GM20000 (cell line): ENCODE measurements at places on chromosomes 3 and 15.

DNA sequence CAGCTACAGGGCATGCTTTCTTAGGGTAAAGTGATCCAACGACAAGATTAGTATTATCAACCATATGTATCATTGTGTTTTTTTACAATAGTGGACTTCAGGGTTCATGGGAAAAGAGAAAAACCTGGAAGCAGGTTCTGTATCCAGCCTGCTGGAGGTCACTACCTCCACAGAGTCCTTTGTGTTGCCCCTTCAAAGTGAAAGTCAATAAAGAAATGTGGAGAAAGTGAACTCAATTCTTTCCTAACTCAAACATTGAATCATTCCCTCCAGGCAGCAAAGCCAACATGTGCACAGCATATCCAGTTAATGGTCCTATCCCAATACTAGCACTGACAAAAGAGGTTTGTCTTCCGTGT is 45.4 kb downstream of the FGF7 start:
- no peak for DNase-seq

DNA sequence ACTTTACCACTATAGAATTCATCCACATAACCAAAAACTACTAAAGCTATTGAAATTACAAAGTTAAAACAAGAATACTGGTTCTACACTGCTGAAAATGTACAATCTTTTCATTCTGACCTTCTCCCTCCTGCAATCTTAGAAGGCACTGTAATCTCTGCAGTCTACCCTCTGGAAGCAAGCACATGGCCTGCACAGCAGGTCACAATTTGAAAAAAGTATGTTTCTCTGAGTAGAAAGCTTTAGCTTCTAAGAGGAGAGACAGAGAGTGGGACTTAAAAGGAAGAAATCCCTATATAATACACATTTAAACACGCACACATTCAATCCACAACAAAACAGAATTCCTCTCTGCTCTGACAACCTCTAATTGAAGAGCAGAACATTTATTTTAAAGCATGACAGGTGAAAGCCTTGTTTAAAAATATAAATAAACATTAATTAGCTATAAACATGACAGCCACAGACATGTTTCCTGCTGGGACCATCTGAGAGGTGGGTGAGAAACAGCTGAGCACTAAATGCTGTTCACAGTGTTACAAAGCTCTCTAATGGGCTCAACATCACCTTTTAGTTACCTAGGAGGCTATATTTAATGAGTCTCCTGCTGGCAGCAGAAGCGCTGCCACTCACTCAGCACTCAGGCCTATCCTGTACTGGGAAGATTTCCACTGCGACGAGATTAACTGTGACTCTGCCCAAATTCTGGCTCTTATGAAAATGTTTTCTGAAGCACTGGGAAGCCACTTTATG is 447.4 kb downstream of the AGBL1 start:
- no peak for DNase-seq

GRCh38 chr15:32701863-32702262 is 15.9 kb upstream of the GREM1 start:
- no peak for DNase-seq

DNA sequence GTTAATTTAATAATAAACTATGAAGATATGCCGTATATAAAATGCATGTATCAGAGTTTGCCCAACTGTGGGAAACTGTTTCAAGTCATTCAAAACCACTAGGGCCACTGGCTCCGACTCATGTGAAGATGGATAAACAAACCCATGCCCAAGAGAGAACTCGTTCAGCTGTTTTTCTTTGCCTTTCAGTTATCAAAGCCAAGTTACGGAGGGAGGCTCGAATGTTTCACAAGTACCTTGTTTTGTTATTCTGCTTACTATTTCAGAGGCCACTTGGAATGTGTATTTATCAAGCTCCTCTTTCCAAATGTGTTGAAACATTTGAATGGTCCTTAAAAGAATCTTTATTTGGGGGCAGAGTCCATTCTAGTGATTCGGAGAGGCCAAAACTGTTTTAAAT is 82.1 kb downstream of the DUT start:
- DNase-seq = no peak

DNA sequence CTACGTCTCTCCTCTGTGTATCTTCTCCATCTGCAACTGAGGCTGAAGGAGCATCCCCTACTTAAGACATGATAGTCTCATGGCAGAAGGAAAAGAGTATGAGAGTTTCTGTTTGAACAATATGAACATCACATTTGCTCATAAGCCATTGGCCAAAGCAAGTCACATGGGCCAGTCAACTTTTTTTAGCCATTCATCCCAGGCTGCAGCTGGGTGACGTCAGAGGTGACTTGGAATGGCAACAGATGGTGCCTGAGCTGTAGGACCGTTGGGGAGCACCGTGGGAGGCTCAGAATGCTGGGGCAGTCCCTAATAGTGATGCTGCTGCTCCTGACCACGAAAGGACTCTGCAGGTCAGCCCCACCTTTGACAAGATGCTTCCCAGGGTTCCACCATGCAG is 58.7 kb downstream of the CRTC3 start:
- no peak for DNase-seq

GRCh38 chr3:148605521-148605920 is 92.2 kb upstream of the AGTR1 start:
- no peak for DNase-seq

DNA sequence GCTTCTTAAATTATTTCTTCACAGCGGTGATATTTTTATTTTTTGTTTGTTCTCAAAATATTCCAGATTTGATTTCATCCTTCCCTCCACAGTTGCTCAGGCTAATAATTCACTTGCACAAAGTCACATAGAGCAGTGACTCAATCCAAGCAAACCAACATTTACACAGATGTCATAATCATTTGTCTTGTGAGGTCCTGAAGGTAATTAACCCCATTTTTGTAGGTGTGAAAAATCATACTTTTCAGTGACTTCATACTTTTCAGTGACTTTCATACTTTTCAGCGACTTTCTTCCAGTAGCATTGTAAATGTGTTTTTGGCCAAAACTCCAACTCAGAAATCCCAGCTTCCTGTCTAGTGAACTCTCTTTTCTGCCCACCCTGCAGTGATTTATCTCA is 32.1 kb downstream of the CD200 start:
- DNase-seq = no peak

GRCh38 chr3:118973050-118973449 is 61.6 kb downstream of the IGSF11 start:
- DNase-seq = no peak

GRCh38 chr3:157566596-157566995 is 63.4 kb upstream of the VEPH1 start:
- DNase-seq = no peak

GRCh38 chr15:55401786-55402246 is 6.3 kb downstream of the CCPG1 start:
- DNase-seq = no peak

DNA sequence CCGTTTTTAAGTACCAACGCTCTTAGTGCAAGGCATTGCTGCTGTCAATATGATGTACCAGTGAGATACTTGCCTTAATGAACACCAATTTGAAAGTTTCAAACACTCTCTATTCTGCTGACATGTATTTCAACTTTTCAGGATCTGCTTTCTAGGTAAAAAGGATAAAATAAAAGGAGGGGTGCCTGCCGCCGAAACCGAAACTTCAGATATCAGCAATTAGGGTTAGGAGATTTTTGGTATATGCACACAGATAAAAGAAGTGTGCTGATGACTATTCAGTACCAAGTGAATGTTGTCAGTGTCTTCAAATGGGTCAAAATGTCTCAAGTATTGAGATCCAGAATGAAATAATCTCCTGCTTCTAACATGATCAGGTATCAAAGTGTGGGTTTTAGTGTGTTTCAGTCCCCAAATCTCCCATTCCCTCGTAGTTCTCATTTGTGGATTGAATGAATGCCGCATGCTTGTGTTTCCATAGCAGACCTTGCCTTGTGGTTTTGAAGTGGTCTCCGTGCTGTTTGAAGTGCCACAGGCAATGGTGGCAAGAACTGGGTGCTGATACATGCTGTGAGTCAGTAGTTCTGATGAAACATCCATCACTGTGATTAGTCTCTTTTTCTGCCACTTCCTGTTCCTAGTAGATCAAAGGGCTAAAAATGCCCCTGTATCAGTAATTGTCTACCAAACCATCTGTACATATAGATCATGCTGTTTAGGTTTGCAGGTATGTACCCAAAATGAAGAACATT is 22.5 kb downstream of the CHST14 start:
- no peak for DNase-seq

GRCh38 chr3:195526492-195526891 is 16.6 kb downstream of the PPP1R2 start:
- no peak for DNase-seq

GRCh38 chr3:192918275-192918588 is 576 bp upstream of the MB21D2 start:
- no peak for DNase-seq

GRCh38 chr3:46865031-46865507 is 1.8 kb upstream of the MYL3 start:
- DNase-seq = no peak

DNA sequence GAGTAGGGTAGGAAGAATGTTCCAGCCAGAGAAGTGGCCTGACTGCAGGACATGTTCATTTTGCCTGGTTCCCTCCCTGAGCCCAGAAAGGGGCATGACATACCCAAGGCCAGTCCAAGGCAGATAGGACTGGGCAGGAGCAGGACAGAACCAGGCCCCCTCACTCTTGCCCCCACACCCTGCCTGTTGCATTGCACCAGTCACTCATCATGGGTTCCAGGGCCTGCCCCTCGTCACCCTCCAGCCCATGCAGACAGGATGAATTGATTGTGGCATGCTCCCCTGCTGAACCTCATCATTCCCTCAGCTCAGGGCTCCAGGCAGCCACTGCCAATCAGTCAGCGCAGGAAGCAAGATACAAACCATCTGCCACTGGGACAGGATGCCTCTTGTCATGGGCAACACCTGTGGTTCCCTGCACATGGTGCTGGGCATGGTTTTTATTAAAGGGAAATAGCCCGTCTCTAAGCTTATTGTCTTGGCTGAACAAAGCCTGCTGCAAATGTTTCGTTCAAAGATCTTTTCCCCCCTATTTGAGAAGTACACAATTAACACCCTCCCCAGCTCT is 48.9 kb downstream of the RASGRF1 start:
- no peak for DNase-seq
